ENCODE measurements at places on chromosomes 12 and 14.

- no peak for DNase-seq
Observed at GRCh38 chr12:65911321-65911720, 87.0 kb downstream of the HMGA2 start.

- no peak for DNase-seq
Observed at GRCh38 chr14:76195003-76195402, 43.3 kb downstream of the GPATCH2L start.

- DNase-seq: no peak
Observed at GRCh38 chr12:9134981-9135628, 19.4 kb upstream of the A2M start.

GRCh38 chr12:63151623-63152320 is 771 bp upstream of the AVPR1A start:
- peak; percentile 27 for DNase-seq

GRCh38 chr14:46048127-46048526 is 603.5 kb downstream of the RPL10L start:
- DNase-seq: no peak
